ENCODE measurements at places on chromosomes 3 and 15.

- H3K36me3 ChIP-seq = no peaks in the 10 kb centered on the region
- no peak overlapping the region for H3K27ac ChIP-seq
- DNase-seq = no peak
- H3K27me3 ChIP-seq = no peaks in the 10 kb centered on the region
- no peak overlapping the region for H3K4me3 ChIP-seq
Observed at GRCh38 chr3:76789237-76789636, 250.7 kb upstream of the ROBO2 start.

- H3K27ac ChIP-seq = no peak overlapping the region
- H3K27me3 ChIP-seq = no peaks in the 10 kb centered on the region
- no peaks in the 10 kb centered on the region for H3K36me3 ChIP-seq
- no peaks in the 10 kb centered on the region for H3K4me1 ChIP-seq
- no peak overlapping the region for H3K4me3 ChIP-seq
Observed at GRCh38 chr15:85639752-85640381, 154.9 kb downstream of the KLHL25 start.

- peaks cover 76% of the 10 kb centered on the region for H3K4me1 ChIP-seq
- no peaks in the 10 kb centered on the region for H3K27me3 ChIP-seq
- H3K36me3 ChIP-seq = no peaks in the 10 kb centered on the region
- peak overlapping the region; percentile 36 for H3K4me3 ChIP-seq
Observed at GRCh38 chr3:13011573-13012220, 61.5 kb downstream of the IQSEC1 start.

GRCh38 chr15:59203657-59204056, 3.0 kb upstream of the LDHAL6B start:
- no peak overlapping the region for H3K4me3 ChIP-seq
- H3K27ac ChIP-seq = no peak overlapping the region
- H3K27me3 ChIP-seq = no peaks in the 10 kb centered on the region
- no peaks in the 10 kb centered on the region for H3K4me1 ChIP-seq

GRCh38 chr3:100796556-100796955, 87.3 kb downstream of the TFG start:
- H3K27ac ChIP-seq = no peak overlapping the region
- H3K4me3 ChIP-seq = peak overlapping the region; percentile 42
- no peaks in the 10 kb centered on the region for H3K27me3 ChIP-seq
- no peaks in the 10 kb centered on the region for H3K4me1 ChIP-seq
- DNase-seq = peak; percentile 64
- no peaks in the 10 kb centered on the region for H3K36me3 ChIP-seq

GRCh38 chr3:149726716-149727407, 25.4 kb downstream of the COMMD2 start:
- H3K27me3 ChIP-seq = no peaks in the 10 kb centered on the region
- no peak overlapping the region for H3K4me3 ChIP-seq
- H3K4me1 ChIP-seq = no peaks in the 10 kb centered on the region
- no peaks in the 10 kb centered on the region for H3K36me3 ChIP-seq
- no peak overlapping the region for H3K27ac ChIP-seq

- peaks cover 12% of the 10 kb centered on the region for H3K4me1 ChIP-seq
- H3K4me3 ChIP-seq = peak overlapping the region; percentile 68
- no peaks in the 10 kb centered on the region for H3K27me3 ChIP-seq
- H3K36me3 ChIP-seq = no peaks in the 10 kb centered on the region
- no peak overlapping the region for H3K27ac ChIP-seq
Observed at GRCh38 chr15:42919799-42920518, 619 bp downstream of the TTBK2 start.

- no peak for DNase-seq
- H3K27me3 ChIP-seq = peaks cover 38% of the 10 kb centered on the region
- peaks cover 4% of the 10 kb centered on the region for H3K4me1 ChIP-seq
- H3K4me3 ChIP-seq = no peak overlapping the region
- H3K36me3 ChIP-seq = no peaks in the 10 kb centered on the region
Observed at GRCh38 chr15:65383991-65384390, 6.2 kb upstream of the IGDCC3 start.

GRCh38 chr3:172924546-172924945, 174.0 kb downstream of the ECT2 start:
- H3K4me3 ChIP-seq = no peak overlapping the region
- no peak for DNase-seq
- no peak overlapping the region for H3K27ac ChIP-seq
- no peaks in the 10 kb centered on the region for H3K27me3 ChIP-seq

- no peak overlapping the region for H3K27ac ChIP-seq
- DNase-seq = no peak
- H3K4me1 ChIP-seq = no peaks in the 10 kb centered on the region
- peak overlapping the region; percentile 79 for H3K4me3 ChIP-seq
- H3K36me3 ChIP-seq = peaks cover 6% of the 10 kb centered on the region
Observed at GRCh38 chr3:128051459-128051836, 789 bp upstream of the SEC61A1 start.

- peak; percentile 23 for DNase-seq
- H3K27ac ChIP-seq = no peak overlapping the region
- H3K4me3 ChIP-seq = peak overlapping the region; percentile 95
Observed at GRCh38 chr3:15331606-15332404, 581 bp downstream of the SH3BP5 start.

DNA sequence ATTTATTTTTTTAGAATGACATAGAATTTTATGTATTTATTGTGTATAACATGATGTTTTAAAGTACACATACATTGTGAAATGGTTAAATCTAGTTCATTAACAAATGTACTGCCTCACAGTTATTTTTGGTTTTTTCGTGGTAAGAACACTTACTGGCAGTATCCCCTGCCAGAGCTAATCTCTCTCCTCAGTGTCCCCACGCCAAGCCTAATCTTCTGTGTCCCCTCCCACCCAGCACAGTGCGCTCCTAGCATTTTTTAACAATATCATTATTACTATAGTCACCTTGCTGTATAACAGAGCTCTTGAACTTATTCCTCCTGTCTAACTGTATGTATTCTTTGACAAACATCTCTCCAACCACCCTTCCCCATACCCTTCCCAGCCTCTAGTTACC, 333.2 kb downstream of the GABRB3 start:
- no peak overlapping the region for H3K27ac ChIP-seq
- H3K4me3 ChIP-seq = no peak overlapping the region
- no peaks in the 10 kb centered on the region for H3K4me1 ChIP-seq
- DNase-seq = no peak
- no peaks in the 10 kb centered on the region for H3K36me3 ChIP-seq
- H3K27me3 ChIP-seq = no peaks in the 10 kb centered on the region

DNA sequence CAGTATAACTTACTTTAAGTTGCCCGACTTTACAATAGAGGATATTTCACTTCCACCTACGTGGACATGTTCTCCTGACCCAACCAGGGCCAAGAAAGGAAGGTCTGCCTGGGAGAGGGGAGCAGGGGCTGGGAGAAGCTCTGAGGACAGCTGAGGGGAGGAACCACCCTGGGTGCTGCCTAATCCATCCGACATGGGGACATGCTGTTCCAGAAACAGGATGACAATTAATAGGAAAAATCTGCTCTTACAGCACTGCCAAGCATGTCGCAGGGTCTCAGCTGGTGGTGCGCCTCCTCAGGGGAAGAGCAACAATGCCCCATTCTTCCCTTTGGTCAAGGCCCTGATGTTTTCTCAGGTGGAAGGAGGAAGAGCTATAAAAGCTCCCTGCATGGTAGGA, 132.3 kb downstream of the NTRK3 start:
- no peak overlapping the region for H3K27ac ChIP-seq
- H3K4me1 ChIP-seq = no peaks in the 10 kb centered on the region
- no peak overlapping the region for H3K4me3 ChIP-seq
- H3K27me3 ChIP-seq = no peaks in the 10 kb centered on the region
- no peaks in the 10 kb centered on the region for H3K36me3 ChIP-seq

GRCh38 chr15:70253461-70254156, 155.9 kb upstream of the TLE3 start:
- no peak overlapping the region for H3K4me3 ChIP-seq
- peaks cover 32% of the 10 kb centered on the region for H3K4me1 ChIP-seq
- no peaks in the 10 kb centered on the region for H3K27me3 ChIP-seq
- no peak for DNase-seq
- no peak overlapping the region for H3K27ac ChIP-seq
- no peaks in the 10 kb centered on the region for H3K36me3 ChIP-seq

GRCh38 chr15:70669966-70670658, 93.2 kb downstream of the UACA start:
- H3K4me3 ChIP-seq = no peak overlapping the region
- H3K4me1 ChIP-seq = peaks cover 40% of the 10 kb centered on the region
- no peak for DNase-seq
- no peaks in the 10 kb centered on the region for H3K36me3 ChIP-seq
- no peak overlapping the region for H3K27ac ChIP-seq

- DNase-seq = no peak
- no peak overlapping the region for H3K27ac ChIP-seq
- no peak overlapping the region for H3K4me3 ChIP-seq
- H3K4me1 ChIP-seq = no peaks in the 10 kb centered on the region
Observed at GRCh38 chr3:25114532-25114931, 313.5 kb upstream of the RARB start.

DNA sequence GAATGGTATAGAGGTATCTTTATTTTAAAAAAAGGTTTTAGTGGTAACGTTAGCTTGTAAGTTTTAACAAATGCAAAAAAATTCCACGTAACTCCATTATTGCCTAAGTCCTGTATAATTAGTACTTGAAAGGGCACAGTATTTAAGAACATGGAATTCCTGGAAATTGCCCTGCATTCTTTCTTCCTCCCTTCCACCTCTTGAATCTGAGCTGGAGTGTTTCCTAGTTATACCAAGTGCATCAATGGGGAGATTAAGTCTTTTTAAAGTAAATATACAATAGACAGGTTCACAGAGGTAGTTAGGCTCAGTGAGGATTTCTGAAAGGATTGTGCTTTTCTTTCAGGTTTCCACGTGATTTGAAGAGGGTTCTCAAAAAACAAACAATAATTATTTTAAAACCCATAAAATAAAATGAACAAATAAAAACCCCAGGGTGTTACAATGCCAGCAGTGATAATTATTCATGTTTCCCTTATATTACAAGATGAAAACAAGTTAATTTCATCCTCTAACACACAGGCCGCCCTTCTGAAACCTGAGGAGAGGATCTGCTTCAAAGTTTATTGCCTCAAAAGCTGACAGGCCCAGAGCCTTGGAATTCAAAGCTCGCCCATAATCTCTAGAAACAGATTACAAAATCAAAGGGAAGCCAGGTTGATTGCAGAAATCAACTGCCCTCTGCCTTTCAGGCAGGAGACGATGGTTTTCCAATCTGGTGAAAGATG, 128.8 kb upstream of the LMOD3 start:
- no peak overlapping the region for H3K4me3 ChIP-seq
- no peak overlapping the region for H3K27ac ChIP-seq
- no peaks in the 10 kb centered on the region for H3K36me3 ChIP-seq
- no peak for DNase-seq
- H3K4me1 ChIP-seq = no peaks in the 10 kb centered on the region

DNA sequence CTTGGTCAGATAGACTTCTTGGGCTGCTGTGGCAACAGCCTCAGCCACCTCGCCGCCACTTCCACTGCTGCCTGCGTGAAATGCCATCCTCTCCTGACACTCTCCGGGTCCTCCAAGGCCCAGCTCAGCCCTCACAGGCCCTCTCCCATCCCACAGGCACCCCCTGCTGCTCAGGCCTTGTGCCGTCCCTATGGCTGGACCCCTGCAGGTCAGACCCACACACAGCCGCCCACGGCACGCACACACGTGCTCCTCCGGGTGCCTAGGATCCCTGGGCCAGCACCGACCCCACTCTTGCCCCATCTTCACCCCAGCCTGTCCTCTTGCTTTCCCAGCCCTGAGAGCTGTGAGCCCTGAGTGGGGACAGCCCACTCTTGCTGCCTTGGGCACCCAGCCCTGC, 19.7 kb downstream of the CFAP100 start:
- H3K36me3 ChIP-seq = no peaks in the 10 kb centered on the region
- H3K4me1 ChIP-seq = 0 out of 2 replicates have a peak, but pooled peaks cover 3% of the 10 kb centered on the region
- H3K4me3 ChIP-seq = no peak overlapping the region
- no peak for DNase-seq
- no peaks in the 10 kb centered on the region for H3K27me3 ChIP-seq

DNA sequence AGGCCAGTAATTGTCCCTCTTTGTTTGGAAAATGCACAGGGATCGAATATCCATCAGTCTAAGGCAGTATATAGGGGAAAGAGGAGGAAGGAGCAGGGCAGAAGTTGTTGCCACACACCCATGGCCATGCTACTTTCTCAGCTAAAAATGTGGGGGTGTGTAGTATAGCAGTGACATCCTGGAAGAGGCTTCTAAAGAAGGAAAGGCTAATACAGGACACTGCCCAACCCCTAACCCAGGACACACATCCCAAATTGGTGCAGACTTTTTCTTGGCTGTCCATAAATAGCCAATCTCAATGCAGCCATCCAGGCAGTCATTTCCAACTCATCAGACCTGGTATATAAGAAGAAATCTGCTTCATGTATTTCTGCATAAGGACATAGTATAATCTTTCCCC, 33.1 kb upstream of the LRRN1 start:
- DNase-seq = no peak
- no peaks in the 10 kb centered on the region for H3K27me3 ChIP-seq
- H3K4me3 ChIP-seq = no peak overlapping the region
- H3K27ac ChIP-seq = no peak overlapping the region
- no peaks in the 10 kb centered on the region for H3K4me1 ChIP-seq

- H3K27me3 ChIP-seq = no peaks in the 10 kb centered on the region
- no peak for DNase-seq
- no peak overlapping the region for H3K27ac ChIP-seq
Observed at GRCh38 chr3:134860141-134860540, 65.1 kb downstream of the EPHB1 start.

GRCh38 chr3:27360113-27361078, 8.8 kb downstream of the NEK10 start:
- H3K36me3 ChIP-seq = no peaks in the 10 kb centered on the region
- DNase-seq = no peak
- H3K27me3 ChIP-seq = no peaks in the 10 kb centered on the region
- H3K4me3 ChIP-seq = no peak overlapping the region

- H3K27me3 ChIP-seq = no peaks in the 10 kb centered on the region
- no peak overlapping the region for H3K27ac ChIP-seq
- no peak for DNase-seq
- H3K36me3 ChIP-seq = peaks cover 5% of the 10 kb centered on the region
Observed at GRCh38 chr15:52349052-52349700, 53.6 kb upstream of the MYO5C start.

GRCh38 chr3:169264711-169265110, 398.8 kb downstream of the MECOM start:
- no peaks in the 10 kb centered on the region for H3K36me3 ChIP-seq
- H3K27me3 ChIP-seq = no peaks in the 10 kb centered on the region
- H3K4me3 ChIP-seq = no peak overlapping the region
- no peak for DNase-seq
- no peak overlapping the region for H3K27ac ChIP-seq

DNA sequence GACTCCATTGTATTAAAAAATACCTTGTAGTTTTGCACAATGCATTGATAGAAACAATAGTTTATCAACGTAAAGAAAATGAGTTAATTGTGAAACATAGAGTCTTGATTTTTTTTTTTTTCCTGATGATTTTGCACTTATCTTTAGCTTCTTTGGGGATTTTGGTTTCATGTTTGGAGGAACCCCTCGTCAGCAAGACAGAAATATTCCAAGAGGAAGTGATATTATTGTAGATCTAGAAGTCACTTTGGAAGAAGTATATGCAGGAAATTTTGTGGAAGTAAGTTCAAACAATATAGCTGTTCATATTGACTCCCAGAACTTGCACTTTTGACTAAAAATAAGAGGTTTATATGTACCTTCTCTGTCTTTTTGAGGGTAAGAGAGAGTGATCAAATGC, 7.0 kb downstream of the DNAJB11 start:
- H3K36me3 ChIP-seq = peaks cover 22% of the 10 kb centered on the region
- DNase-seq = no peak
- no peak overlapping the region for H3K27ac ChIP-seq
- H3K4me1 ChIP-seq = no peaks in the 10 kb centered on the region
- no peak overlapping the region for H3K4me3 ChIP-seq
- H3K27me3 ChIP-seq = no peaks in the 10 kb centered on the region
